ENCODE measurements at places on chromosomes 7 and 10. TPM values are rescaled to one million over a fixed set of nuclear protein-coding genes. Genes with fewer than 3 reads are reported as not detected.

HTR5A gene
- total RNA-seq, result not detected

ITGB8 gene
- total RNA-seq, result not detected

EN2 gene
- total RNA-seq, result not detected

LLCFC1 gene
- total RNA-seq, result not detected

MMP21 gene
- total RNA-seq, result not detected

H2BK1 gene
- total RNA-seq, result not detected

CYP3A5 gene
- 0.71 TPM for total RNA-seq

SSC4D gene
- total RNA-seq, result 0.63 TPM

ELOVL3 gene
- total RNA-seq, result not detected

DNA sequence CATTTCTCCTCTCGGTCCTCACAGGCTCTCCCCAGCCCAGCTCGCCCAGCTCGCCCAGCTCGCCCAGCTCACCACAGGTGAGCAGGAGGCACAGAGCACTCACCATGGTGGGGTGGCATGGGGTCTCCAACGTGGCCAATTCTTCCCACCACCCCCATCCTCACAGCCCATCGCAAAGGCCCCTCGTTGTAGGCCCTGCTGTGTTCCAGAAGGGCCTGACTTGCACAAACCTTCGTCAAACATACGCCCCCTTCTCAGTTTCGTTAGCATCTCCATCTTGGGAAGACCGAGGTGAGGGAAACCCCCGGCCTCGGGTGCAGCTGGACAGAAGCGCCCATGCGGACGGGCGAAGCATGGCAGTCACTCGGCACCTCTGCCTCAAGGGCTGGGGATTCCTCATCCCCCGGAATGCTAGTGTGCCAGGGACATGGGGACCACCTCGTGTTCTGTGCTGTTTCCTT lies 304.6 kb downstream of the TNS3 start:
- DNase-seq, result no peak
- H3K27me3 ChIP-seq, result no peaks in the 10 kb centered on the region
- no peak overlapping the region for H3K4me3 ChIP-seq
- peaks cover 33% of the 10 kb centered on the region for H3K36me3 ChIP-seq
- no peaks in the 10 kb centered on the region for H3K4me1 ChIP-seq

- H3K4me3 ChIP-seq, result no peak overlapping the region
- H3K27ac ChIP-seq, result no peak overlapping the region
- H3K27me3 ChIP-seq, result no peaks in the 10 kb centered on the region
- no peak for DNase-seq
These were observed 323.7 kb upstream of the IGFBP3 start for GRCh38 chr7:46244757-46245156.

DNA sequence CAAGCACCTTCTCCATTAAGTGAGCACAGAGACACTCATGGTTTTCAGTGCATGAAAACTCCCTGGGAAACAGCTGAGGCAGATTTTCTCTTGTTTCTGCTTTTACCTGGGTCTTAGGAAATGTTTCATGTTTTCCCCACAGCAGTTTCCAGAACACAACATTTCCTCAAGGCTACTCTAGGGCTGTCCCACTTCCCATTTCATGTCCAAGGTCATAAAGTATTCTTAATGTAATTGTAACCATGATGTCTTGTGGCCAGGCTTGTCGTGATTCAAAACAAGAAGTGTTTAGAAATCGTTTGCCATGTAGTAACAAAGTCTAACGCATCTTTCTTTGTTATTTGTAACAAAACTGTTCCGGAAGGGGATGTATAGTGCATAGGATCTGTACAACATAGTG lies 83.8 kb upstream of the NRP1 start:
- no peaks in the 10 kb centered on the region for H3K27me3 ChIP-seq
- DNase-seq, result no peak
- no peak overlapping the region for H3K27ac ChIP-seq
- no peaks in the 10 kb centered on the region for H3K36me3 ChIP-seq
- H3K4me1 ChIP-seq, result peaks cover 51% of the 10 kb centered on the region

DNA sequence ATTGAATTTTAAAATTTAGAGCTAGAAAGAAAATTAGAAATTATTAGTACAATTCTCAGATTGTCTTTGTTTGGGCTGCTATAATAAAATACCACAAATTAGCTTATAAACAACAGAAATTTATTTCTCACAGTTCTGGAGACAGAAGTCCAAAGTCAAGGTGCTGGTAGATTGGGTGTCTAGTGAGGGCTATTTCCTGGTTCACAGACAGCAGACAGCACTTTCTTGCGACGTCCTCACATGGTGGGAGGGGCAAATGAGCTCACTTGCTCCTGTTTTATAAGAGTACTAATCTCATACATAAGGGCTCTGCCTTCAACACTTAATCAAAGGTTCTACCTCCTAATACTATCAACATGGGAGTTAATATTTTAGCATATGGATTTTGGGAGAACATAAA lies 134.1 kb downstream of the MDFIC start:
- no peaks in the 10 kb centered on the region for H3K36me3 ChIP-seq
- H3K27ac ChIP-seq, result no peak overlapping the region
- no peaks in the 10 kb centered on the region for H3K4me1 ChIP-seq
- no peak overlapping the region for H3K4me3 ChIP-seq
- no peak for DNase-seq
- no peaks in the 10 kb centered on the region for H3K27me3 ChIP-seq

- H3K4me3 ChIP-seq, result peak overlapping the region; percentile 85
- H3K36me3 ChIP-seq, result no peaks in the 10 kb centered on the region
- H3K27me3 ChIP-seq, result no peaks in the 10 kb centered on the region
- peak overlapping the region; percentile 87 for H3K27ac ChIP-seq
- peaks cover 32% of the 10 kb centered on the region for H3K4me1 ChIP-seq
These were observed 46.3 kb downstream of the SYPL1 start for GRCh38 chr7:106065575-106066500.

DNA sequence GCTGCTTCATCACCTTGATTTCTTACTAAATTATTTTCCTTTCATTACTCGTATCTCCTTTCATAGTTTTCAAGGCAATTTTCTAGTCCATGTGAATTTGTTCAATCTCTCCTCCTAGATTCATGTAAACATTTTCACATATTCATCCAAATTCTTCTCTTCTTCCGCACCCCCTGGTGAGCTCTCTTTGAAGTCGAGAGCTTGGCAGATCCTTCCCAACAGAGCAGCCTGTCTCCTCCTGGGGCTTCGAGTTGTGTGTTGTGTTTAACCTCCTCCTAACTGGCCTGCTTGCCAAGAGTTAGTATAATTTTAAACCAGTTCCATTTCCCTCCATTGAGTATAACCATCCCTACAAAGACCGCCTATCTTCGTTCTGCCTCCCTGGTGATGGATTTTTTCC lies 272.4 kb upstream of the CELF2 start:
- H3K36me3 ChIP-seq, result no peaks in the 10 kb centered on the region
- H3K4me1 ChIP-seq, result no peaks in the 10 kb centered on the region
- no peak overlapping the region for H3K27ac ChIP-seq
- no peak for DNase-seq
- H3K27me3 ChIP-seq, result peaks cover 8% of the 10 kb centered on the region
- H3K4me3 ChIP-seq, result no peak overlapping the region

DNA sequence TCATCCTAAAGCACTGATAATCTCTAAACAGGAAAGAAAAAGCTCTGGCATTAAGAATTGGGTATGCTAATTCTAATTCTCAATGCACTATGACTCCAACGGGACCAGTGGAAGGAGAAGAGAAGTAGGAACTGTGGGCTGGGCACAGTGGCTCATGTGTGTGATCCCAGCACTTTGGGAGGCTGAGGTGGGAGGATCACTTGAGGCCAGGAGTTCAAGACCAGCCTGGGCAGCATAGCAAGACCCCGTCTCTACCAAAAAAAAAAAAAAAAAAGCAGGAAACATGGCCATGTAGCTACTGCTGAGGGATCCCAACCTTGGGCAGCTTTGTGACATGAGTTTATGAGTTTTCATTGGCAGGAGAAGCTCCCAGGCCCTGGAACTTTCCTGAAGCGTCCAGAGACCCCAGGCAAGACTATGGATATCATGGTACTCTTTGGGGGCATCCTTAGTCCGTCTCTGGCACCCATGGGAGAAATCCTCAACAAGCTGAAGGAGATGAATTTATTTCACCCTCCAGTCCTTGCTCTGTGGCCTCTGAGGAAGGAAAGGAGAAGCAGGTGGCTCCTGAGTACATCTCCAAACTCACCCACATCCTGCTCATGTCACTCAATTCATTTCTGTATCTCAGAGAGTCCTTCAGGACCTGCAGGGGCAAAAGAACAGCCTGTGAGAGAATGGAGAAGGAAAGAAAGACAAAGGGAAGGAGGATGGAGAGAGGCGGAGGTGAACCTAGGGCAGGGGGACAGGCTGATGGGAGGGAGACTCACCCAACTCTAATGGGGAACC lies 99.5 kb downstream of the SPDYE5 start:
- peaks cover 31% of the 10 kb centered on the region for H3K36me3 ChIP-seq
- H3K27me3 ChIP-seq, result no peaks in the 10 kb centered on the region
- no peak for DNase-seq

GRCh38 chr7:143519411-143520131 lies 41.9 kb downstream of the TAS2R41 start:
- H3K27ac ChIP-seq, result no peak overlapping the region
- peaks cover 32% of the 10 kb centered on the region for H3K4me1 ChIP-seq
- H3K36me3 ChIP-seq, result no peaks in the 10 kb centered on the region
- no peak for DNase-seq

DNA sequence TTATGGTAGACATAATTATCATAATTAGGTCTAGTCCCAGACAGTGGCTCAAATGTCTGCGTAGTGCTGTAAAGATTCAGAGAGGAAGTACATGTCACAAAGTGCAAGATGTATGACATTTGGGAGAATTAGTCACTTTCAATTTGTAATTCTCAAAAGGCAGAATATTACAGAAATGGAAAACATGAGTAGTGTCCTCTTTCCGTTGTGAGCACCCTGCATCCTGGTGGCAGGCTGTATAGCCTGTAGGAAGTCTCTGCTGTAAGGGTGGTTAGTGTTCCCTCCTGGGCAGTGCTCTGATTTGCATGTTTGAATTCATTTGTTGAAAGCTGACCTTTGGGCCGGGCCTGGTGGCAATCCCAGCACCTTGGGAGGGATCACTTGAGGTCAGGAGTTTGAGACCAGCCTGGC lies 17.0 kb downstream of the CDK14 start:
- H3K4me3 ChIP-seq, result no peak overlapping the region
- H3K4me1 ChIP-seq, result peaks cover 6% of the 10 kb centered on the region
- DNase-seq, result no peak
- H3K27me3 ChIP-seq, result peaks cover 1% of the 10 kb centered on the region
- H3K27ac ChIP-seq, result no peak overlapping the region
- H3K36me3 ChIP-seq, result peaks cover 9% of the 10 kb centered on the region

- no peaks in the 10 kb centered on the region for H3K27me3 ChIP-seq
- DNase-seq, result no peak
These were observed 90.0 kb downstream of the TFEC start for GRCh38 chr7:115940460-115941060.

- no peak overlapping the region for H3K27ac ChIP-seq
- H3K4me3 ChIP-seq, result no peak overlapping the region
- no peaks in the 10 kb centered on the region for H3K36me3 ChIP-seq
- H3K4me1 ChIP-seq, result no peaks in the 10 kb centered on the region
- peaks cover 39% of the 10 kb centered on the region for H3K27me3 ChIP-seq
These were observed 6.3 kb upstream of the C10orf71 start for GRCh38 chr10:49292565-49293207.

DNA sequence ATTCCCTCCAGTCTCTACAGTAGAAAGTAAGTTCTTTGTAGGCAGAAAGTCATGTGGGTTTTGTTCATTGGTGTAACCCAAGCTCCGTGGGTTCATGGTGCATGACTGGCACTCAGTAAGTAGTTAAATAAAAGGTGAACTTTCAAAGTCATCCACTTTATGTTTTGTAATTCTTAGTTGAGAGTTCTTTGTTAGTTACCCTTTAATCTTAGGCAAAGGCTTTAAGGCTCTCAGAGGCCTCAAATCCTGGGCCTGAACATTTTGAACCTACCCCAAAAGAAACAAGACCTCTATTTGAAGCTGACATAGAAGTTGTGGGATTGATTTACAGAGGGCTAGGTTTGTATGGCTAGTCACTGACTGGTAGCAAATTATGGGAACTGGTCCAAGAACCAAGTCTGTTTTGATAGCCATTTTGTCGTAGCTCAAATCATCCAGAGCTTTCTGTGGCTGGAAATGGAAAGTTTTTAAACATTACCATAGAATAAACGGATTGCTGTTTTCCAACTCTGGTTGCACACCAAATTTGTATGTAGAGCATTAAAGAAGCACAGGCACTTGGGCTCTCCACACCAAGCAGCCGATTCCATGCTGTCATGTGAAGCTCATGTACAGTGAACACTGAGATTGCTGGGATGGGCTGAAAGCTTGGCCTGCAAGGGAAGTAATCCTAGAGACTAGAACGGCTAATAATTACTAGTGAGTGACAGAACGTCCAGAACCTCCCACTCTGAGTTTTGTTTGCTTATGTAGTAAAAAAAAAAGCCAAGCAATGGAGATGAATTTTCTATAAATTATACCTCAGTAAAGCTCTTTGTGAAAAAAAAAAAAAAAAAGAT lies 53.5 kb downstream of the DENND11 start:
- H3K27me3 ChIP-seq, result no peaks in the 10 kb centered on the region
- no peak overlapping the region for H3K27ac ChIP-seq
- no peak overlapping the region for H3K4me3 ChIP-seq
- H3K4me1 ChIP-seq, result peaks cover 18% of the 10 kb centered on the region

- H3K36me3 ChIP-seq, result no peaks in the 10 kb centered on the region
- DNase-seq, result no peak
- no peak overlapping the region for H3K27ac ChIP-seq
- H3K4me1 ChIP-seq, result no peaks in the 10 kb centered on the region
These were observed 207.3 kb upstream of the POT1 start for GRCh38 chr7:125136755-125137532.

DNA sequence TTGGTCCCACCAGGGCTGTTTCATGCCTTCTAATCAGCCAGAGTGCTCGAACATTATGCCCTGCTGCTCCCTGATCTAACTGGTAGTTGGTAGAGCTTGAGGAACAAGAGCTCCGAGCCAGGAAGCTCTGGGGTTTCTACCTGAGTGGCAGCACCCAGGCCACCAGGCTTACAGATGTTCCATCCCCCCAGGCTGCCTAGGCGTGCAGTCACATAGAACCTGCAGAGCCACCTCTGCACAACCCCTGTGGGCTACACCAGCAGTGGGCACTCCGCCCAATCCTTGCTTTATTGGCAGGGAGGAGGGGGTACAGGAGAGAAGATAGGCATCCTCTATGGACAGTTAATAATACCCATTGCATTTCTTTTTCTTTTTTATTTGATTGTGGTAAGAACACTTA lies 21.8 kb downstream of the MAP3K8 start:
- H3K36me3 ChIP-seq, result no peaks in the 10 kb centered on the region
- no peak for DNase-seq
- no peaks in the 10 kb centered on the region for H3K27me3 ChIP-seq
- no peak overlapping the region for H3K4me3 ChIP-seq
- no peak overlapping the region for H3K27ac ChIP-seq

DNA sequence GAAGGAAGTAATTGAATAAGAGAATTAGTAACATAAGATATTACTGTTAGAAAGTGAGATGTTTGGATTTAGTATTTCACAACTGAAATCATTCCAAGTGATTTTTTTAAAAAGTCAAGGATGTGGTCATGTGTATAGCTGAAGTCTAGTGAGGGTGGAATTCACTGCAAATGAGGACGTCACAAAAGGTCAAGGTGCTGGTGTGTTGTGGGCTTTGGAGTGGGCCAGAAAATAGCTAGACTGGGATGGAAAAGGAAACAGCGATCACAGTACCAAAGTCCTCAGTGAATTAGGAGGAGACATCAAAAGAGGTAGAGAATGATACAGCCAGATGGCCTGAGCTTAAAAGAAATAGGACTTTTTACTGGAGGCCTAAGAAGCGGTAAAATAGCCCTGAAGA lies 272.8 kb downstream of the DYNC1I1 start:
- no peaks in the 10 kb centered on the region for H3K27me3 ChIP-seq
- no peaks in the 10 kb centered on the region for H3K4me1 ChIP-seq
- no peak for DNase-seq
- H3K27ac ChIP-seq, result no peak overlapping the region
- H3K4me3 ChIP-seq, result no peak overlapping the region

Measured in HFFc6 (cell line).